Glomerular endothelial cell (primary cell): ENCODE measurements at places on chromosomes 5 and 9. TPM values are rescaled to one million over a fixed set of nuclear protein-coding genes. Genes with fewer than 3 reads are reported as not detected.

GRCh38 chr9:78383130-78383529 is 86.2 kb downstream of the PSAT1 start:
- DNase-seq: no peak

DNA sequence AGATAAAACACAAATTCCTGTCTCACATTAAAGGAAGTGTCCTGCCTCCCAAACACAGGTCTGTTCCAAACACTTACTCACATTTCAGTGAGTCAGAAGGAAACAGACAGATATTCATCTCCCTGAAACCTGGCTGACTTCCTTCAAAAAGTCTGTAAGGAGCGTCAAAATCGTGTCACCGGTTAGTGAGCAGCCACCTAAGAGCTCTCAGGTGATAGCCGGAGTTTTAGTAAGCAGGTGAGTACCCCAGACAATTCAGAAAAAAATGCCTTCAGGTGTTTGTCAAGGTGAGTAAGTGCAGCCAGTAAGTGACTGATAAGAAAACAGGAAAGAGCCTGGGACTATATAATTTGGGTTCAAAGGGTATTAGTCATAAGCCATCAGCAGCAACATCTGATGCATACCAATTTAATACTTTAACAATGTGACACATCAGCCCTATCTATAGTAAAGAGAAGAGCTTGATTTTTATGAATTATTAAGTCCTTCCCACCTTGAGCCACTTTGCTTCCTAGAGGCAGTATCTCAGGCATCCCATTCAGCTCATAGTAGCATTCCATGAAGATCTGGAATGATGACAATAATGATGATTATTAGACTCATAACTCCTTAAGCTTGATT is 1.3 kb upstream of the ITGA2 start:
- DNase-seq: no peak

DNA sequence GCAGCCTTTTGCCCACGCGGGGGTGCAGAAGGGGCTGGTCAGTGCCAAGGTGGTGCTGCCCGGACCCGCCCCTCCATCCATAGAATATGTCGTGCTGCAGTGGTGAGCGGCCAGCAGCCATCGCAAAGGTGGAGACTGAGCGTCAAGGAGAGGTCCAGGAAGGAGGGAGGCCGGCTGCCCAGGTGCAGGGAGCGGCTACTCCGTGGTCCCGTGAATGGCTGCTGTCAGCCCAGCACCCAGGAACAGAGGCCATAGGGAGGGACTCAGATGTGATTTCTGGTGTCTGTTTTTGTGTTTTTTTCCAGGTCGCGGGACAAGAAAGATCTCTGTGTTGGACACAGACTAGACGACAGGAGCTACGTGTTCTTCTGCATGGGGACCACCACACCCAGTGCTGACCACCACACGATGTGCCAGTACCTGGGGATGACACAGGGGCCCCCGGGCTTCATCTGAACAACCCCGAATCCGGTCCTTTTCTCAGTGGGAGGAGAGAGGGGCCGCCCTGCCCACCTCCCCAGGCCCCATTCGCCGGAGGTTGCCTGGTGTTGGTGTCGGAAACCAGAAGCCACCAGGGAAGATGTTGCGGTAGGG is 29.0 kb downstream of the PAEP start:
- DNase-seq: no peak

Gene SPOCK1
- 11.8 and 24.4 TPM in 2 replicates for total RNA-seq

Gene TICAM2
- total RNA-seq: 1.8 and 2.0 TPM in 2 replicates
